ENCODE measurements at places on chromosomes 6 and 20. TPM values are rescaled to one million over a fixed set of nuclear protein-coding genes. Genes with fewer than 3 reads are reported as not detected.

The HCRTR2 gene
- total RNA-seq, result not detected

DNA sequence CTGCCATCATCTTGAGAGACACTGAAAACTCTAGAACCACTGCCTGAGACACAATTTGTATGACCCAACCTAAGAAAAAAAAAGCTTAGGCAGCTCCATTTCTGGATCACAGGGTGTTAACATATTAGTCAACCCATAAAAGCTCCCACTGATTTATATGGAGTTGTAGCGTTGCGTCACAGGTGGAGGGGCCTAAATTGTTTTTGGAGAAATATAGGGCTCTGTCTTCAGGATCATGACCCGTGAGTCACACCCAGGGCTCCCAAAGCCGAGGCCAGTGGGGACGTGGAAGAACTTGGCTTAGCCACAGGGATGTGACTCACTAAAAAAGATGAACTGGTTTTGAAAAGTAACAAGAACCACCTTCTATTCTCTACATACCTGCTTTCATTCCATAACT lies 116.5 kb upstream of the BMP2 start:
- no peak for DNase-seq

- peak; percentile 50 for DNase-seq
Observed at GRCh38 chr20:48620507-48621375, 207.1 kb downstream of the PREX1 start.

The LPA gene
- total RNA-seq, result not detected

DNA sequence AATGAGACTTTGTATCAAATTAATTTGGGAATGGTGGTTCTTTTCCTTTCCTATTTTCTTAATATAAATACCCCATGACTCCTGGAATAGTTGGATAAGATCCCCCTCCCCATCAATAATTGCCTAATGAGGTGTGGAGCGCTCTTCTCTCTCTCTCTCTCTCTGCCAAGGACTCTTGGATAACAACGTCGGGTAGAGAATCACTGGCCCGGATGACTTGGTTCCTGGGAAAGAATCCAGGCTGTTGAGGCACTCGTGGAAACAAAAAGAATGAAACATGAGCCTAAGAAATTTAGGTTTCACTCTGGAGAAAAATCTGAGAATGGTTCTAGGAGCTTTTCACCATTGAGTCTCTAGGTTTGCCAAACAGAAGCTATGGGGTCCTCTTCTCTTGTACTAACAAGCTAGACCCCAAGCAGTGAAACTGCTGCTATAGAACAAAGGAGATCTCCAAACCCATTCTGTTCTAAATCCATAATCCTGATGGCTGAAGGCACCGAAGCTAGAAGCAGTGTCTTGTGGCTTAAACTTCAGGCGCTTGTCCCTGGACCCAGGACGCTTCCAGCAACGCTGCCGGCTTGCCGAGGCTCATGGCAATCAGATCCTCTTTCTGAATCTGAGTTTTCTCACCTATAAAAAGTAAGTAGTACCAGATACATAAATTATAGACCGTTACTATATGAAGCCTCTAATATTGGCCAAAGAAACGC lies 241.6 kb upstream of the BTBD3 start:
- no peak for DNase-seq

DNA sequence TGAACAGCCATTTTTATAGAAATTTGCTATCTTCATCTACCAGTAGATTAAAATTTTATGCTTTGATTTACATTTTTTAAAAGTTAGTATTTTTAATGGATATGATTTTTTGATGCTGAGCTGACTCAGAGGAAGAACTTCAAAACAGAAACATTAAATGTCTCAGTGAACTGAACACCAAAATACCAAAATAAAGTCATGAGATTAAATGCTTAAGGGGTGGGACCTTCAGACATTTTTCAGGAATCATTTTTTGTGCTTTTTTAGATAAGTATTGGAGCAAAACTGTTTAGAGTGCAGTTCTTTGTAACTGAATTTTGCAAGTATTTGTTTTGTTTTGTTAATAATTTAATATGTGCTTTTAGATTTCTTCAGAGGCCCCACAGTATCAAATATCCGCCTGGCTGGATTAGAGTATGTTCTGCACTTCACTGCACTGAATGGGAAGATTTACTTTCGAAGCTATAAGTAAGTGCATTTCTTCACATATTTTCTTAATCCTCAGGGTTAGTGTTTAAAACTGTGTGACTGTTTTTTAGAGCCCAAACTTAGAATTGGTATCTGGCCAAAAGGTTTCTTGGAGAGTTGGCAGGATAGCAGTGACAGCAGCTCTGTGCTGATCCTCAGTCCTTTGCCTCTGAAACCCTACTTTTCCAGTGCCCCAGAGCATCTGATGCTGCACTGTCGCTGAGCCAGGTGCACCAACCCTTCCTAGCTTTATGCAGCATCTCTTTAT lies 33.7 kb downstream of the RPF2 start:
- no peak for DNase-seq

DNA sequence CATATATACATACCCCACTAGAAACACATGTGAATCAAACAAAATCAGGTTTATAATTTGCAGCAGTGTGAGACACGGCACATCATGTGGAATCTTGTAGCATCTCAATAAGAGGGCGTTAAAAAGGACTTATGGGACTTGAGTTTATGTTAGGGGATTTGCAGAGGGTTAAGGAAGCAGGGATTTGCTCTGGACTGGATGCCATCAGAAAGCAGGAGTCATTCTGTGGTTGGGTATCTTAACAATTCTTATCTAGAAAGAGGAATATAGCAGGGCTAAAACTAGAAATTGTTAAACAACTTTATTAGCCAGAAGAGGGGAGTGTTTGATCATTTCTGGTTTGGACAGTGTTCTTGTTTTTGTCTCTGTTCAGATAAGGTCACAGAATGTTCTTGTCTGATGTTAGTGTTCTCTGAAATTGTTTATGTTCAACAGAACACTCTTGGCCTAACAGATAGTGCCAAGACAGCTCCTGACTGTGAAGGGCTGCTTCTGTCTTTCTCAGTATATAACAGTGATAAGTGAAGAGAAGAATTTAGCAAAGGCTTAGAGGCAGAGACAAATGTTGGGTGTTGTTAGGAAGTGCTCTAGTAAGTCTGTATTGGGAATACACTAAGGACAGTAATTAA lies 39.2 kb downstream of the LIN28B start:
- DNase-seq, result peak; percentile 45

The PRRT1 gene
- total RNA-seq, result under 0.01 TPM

- DNase-seq, result no peak
Observed at GRCh38 chr6:158920311-158920905, 79.6 kb downstream of the RSPH3 start.

DNA sequence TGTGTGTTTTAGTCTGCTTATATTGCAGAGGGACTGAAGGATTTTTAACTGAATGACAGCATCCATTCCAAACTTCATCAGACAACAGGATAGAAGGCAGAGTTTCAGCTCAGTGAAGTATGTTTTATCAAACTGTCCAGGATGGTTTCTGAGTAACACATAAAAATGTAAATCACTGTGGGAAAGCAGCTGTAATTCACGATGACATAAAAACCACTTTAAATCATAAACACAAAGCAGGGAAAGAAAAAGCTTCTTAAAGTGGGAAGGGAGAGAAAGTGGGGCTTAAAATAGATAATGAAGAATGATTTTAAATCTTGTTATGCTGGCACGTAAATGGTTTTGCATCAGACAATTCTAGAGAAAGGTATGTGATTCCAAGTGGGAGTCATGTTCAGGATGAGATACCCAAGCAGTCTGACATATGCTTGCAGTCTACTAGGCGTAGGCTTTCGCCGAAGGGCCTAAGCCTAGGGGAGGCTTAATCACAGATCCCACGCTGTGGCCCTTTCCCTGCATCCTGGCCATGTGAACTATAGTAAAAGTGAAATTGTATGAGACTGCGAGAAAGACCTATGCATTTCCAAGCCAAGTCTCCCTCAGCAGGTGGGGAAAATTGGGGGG lies 610.6 kb downstream of the PRKN start:
- no peak for DNase-seq

The BPIFB2 gene
- not detected for total RNA-seq

DNA sequence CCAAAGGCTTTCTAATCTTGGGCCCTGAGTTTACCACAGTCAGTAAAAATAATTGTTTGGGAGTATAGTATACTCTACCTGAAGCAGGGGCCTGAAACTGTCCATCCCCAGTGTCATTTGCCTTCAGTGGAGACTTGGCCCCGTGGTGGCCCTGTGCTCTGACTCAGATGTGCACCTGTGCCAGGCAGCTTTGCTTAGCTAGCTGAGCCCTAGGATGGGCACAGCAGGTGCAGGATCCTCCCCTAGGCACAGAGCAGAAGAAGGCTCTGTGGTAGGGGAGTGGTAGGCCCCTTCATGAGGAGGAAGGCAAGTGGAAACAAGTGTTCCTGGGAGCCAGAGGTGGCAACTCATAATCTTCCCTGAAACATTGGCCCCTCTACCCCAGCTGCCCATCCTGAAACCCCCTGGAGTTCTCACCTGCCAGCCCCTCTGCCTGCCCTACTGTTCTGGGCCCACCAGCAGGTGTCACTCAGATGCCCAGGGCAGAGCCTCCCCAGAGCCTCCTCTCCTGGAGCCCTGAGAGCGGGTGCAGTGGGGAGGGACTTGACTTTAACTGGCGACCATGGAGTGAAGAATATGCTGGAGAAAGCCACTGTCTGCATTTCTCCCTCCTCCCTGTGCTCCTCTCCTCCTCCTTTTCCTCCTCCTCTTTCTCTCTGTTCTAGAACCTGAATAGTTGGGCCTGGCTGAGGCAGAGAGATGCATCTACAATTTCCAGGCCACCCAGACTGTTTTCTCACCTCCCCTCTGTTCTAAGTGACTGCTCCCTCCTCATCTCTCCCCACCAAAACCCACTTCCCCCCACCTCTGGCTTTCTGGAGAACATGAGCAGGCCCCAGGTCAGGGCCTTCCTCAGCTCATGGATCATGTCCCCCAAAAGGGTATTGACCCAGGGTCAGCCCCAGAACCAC lies 2.9 kb downstream of the CPNE5 start:
- no peak for DNase-seq

GRCh38 chr6:27209659-27210269 lies 37.7 kb upstream of the PRSS16 start:
- no peak for DNase-seq

The SLC17A2 gene
- not detected for total RNA-seq

DNA sequence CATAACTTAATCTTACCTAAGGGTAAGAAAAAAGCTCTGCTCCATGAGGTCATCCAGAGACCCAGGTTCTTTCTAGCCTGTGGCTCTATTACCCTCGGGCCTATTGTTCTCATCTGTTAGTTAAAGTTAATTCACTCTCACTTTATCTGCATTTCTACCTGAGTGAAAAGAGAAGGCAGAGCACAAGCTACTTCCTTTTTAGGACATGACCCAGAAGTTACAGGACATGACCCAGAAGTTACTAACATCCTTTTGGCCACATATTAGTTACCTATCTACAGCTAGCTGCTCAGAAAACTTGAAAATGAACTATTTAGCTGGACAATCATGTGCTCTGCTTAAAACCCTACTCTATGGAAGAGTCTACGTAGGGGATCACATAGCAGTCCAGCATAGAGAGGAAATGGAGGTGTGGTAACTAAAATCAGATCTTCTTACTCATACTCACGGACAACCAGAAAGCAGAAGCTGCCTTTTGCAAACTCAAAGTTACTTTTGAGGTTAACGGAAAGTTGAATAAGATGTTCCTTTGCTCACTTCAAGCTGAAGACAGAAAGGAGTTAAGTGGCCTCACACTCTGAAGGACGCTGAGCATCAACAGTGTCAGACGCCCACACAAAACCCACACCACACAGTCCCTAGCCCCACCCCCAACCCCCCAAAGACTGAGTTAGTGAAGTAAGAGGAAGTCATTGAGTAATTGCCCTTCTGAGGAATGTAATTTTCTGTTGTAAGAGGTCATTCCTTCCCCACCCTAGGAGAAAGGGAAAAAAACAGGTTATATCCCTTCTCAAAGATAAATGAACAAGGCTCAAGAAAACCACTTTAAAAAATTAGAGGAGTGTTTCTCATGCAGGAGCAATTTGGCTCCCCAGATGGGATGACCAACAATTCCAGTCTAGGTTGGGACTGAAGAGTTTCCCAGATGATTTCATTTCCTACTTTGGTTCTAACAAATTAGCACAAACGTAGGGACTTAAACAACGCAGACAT lies 45.9 kb upstream of the TAB2 start:
- DNase-seq, result no peak

DNA sequence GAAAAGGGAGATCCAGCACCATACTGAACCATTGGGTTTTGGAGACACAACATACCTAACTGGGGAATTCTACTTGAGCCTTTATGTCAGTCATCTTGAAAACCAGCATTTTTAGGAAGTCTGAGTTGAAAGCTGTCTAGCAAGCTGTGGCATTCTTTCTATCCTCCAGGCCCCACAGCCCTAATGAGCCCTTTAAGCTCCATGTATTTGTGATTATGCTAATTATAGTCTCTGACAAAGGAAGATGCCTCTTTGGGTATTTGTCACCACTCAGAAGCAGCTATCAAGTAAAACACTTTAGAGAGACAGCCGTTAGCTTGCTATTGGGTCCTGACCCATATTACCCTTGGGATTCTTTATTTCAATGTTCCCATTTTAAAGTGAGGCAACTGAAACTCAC lies 159.5 kb upstream of the MANEA start:
- no peak for DNase-seq

DNA sequence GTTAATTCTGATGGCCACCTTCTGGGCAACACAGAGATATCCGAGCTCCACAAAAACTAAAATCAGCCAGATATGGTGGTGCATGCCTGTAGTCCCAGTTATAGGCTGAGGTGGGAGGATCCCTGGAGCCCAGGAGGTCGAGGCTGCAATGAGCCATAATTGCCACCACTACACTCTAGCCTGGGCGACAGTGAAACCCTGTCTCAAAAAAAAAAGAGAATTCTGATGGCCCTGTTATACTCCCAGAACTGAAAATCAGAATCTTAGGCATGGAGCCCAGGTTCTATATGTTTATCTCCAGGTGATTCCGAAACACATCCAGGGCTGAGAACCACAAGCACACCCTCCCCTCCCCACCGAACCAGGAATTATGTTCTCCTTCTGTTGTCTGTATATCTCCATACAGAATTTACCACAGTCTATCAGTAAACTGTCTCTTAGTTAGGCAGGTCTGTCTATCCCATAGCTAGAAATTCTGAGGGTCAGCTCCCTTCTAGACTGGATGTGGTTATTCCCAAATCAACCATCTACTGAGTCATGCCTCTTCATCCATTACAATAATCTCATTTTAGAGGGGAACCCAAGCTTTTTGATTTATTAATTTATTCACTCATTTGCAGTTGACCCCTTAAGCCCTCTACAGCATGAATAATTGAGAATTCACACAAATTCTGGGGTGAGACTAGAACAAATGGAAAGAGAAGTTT lies 24.8 kb upstream of the CCND3 start:
- no peak for DNase-seq

The ZNF341 gene
- total RNA-seq, result 0.77 TPM

The HLA-DQA2 gene
- total RNA-seq, result not detected

The QKI gene
- total RNA-seq, result 218 TPM

GRCh38 chr6:147384737-147385710 lies 123.5 kb upstream of the SAMD5 start:
- no peak for DNase-seq

GRCh38 chr20:555976-556385 lies 12.4 kb upstream of the CSNK2A1 start:
- DNase-seq, result no peak

GRCh38 chr6:149060300-149060984 lies 257.1 kb upstream of the TAB2 start:
- DNase-seq, result peak; percentile 23

Data from dermis microvascular lymphatic vessel endothelial cell (primary cell).